Renal cortical epithelial cell (primary cell): ENCODE measurements at places on chromosomes 2 and 18. TPM values are rescaled to one million over a fixed set of nuclear protein-coding genes. Genes with fewer than 3 reads are reported as not detected.

PRKAG3 gene
- not detected in 2 replicates for total RNA-seq

GRCh38 chr18:79260023-79260422 lies 135.7 kb upstream of the NFATC1 start:
- DNase-seq = no peak

GRCh38 chr2:69449906-69450305 lies 12.7 kb upstream of the NFU1 start:
- DNase-seq = no peak

- no peak for DNase-seq
These were observed 139.0 kb downstream of the ANTXR1 start for GRCh38 chr2:69151931-69152330.

DNAJC5G gene
- total RNA-seq = not detected in 2 replicates

DNA sequence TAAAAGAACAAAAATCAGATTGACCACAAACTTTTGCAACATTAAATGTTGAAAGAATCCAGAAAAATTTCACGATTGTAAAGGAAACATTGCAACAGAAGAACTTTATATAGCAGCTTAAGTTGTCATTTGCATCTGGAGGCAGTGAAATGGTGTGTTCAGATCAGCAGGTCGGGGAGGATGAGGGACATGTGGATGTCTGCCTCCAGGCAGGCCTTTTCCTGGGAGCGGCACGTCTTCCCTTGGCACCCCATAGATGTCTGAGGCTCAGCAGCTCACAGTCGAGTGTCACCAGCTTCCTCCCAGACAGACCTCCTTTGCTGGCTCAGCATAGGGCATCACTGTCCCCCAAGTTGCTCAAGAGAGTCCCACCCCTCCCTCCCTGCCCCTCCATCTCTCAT lies 44.3 kb upstream of the ASB1 start:
- no peak for DNase-seq

DNA sequence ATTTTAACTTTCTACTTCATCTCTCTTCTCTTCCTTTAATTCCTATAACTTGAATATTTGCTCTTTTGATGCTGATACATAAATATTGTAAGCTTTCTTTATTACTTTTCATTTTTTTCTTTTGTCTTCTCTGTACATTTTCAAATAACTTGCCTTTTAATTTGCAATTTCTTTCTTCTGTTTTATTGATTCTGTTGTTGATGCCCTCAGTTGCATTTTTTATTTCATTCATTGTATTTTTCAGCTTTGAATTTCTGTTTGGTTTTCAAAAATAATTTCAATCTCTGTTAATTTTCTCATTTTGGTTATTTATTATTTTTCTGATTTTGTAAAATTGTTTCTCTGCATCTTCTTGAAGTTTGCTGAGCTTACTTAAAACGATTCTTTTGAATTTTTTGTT lies 47.0 kb downstream of the AQP4 start:
- no peak for DNase-seq

- DNase-seq = no peak
These were observed 22.2 kb downstream of the DSC2 start for GRCh38 chr18:31079973-31080372.

DNA sequence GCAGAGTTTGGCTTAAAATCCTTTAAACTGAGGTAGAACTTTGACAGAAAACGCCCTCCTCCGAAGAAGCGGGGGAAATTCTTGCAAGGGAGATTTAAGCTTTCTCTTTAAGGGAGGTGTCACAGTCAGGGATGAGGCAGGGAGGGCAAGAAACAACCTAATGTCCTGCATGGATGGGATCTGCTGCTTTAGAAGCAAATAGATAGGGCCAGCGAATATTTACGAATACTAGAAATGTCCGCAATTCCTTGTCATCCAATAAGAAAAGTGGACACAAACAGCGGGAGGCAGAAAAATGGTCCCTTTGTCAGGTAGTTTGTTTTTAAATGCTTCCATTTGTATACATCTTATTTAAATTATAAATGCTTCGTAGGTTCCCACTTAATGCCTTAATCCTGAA lies 12.0 kb downstream of the MEIS1 start:
- DNase-seq = no peak

ZC3H6 gene
- total RNA-seq = 4.7 and 7.0 TPM in 2 replicates

ASXL3 gene
- total RNA-seq = 0.05 and 0.87 TPM in 2 replicates

MAP3K19 gene
- total RNA-seq = not detected in 2 replicates

CD28 gene
- not detected in 2 replicates for total RNA-seq

DNA sequence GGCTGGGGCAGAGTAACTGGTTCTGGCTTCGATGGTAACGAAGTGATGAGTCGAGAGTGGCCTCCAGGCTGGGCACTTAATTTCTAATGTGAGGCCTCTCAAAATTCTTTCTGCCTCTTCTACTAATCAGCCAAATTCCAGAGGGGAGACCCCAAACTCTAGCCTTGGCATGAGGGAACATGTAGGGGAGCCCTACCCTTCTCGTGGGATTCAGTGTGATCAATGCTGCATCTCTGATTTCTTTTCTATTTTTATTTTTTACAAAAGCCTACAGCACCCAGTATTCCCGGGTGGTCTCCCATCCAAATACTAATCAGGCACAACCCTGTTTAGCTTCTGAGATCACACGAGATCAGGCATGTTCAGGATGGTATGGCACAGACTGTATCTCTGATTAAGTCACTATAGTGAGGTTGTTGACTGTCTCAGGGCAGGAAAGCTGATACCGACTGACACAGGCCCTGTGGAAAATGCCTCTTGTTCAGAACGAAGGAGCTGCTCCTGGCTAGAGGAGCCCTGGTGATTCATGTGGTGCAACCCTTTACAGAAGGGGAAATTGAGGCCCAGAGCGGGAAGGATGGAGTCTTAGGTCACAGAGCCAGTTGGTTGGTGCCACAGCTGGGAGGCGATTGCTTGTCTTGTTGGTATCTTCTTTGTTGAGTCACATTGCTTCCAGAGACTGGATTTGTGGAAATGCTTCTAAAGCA lies 126.3 kb upstream of the HS6ST1 start:
- DNase-seq = no peak
